ENCODE measurements at places on chromosomes 13 and 19.
A peak's percentile ranks its signal among the peaks of the same experiment; 100 is the strongest.

DNA sequence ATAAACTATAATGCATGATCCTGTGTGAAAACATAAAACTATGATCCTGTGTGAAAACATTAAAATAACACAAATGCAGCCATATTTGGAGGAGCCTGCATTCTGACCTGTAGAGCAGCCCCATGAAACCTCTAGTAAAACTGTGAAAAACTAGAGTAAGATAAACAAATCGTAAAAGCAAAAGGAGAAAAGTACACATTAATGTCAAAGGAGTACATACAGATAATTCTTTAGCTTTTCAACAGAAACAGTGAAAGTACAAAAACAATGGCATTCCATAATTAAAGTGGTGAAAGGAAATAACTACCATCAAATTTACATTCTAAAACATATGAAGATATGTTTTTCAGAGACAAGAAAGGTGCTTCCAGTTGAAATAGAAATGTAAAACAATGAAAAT lies 1267.2 kb downstream of the SLITRK1 start:
- DNase-seq, result no peak

GRCh38 chr13:48018637-48019036 lies 17.6 kb upstream of the SUCLA2 start:
- DNase-seq, result no peak

- DNase-seq, result no peak
Measured at GRCh38 chr19:35861640-35862160, 5.0 kb downstream of the KIRREL2 start.

- no peak for DNase-seq
Measured at GRCh38 chr19:39308531-39309304, 11.9 kb downstream of the LRFN1 start.

GRCh38 chr13:40345654-40346372 lies 320.6 kb downstream of the FOXO1 start:
- no peak for DNase-seq

DNA sequence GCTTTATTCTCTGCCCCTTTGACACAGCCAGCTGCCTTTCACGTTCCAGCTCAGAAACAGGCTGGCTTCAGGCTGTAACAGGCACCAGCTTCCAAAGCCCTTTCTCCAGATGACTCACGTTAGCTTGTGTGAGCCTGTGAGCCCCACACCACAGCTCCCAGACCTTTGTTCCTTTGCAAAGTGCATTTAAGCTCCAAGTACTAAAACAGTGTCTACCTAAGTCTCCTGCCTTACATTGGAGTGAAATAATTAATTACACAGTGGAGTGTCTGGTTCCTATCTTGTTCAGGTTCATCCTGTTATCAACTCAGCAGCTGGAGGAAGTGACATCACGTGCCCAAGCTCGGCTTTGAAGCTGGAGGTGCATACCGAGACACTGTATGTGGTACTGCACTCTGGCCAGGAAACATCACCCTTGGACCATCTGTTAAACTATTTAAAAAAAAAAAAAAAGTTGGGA lies 475.8 kb downstream of the FOXO1 start:
- peak; percentile 50 for DNase-seq

DNA sequence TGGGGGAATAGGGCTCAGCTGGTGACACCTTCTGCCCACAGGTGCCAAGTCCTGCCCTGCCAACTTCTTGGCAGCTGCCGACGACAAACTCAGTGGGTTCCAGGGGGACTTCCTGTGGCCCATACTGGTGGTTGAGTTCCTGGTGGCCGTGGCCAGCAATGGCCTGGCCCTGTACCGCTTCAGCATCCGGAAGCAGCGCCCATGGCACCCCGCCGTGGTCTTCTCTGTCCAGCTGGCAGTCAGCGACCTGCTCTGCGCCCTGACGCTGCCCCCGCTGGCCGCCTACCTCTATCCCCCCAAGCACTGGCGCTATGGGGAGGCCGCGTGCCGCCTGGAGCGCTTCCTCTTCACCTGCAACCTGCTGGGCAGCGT lies 2.1 kb downstream of the P2RY11 start:
- DNase-seq, result no peak

DNA sequence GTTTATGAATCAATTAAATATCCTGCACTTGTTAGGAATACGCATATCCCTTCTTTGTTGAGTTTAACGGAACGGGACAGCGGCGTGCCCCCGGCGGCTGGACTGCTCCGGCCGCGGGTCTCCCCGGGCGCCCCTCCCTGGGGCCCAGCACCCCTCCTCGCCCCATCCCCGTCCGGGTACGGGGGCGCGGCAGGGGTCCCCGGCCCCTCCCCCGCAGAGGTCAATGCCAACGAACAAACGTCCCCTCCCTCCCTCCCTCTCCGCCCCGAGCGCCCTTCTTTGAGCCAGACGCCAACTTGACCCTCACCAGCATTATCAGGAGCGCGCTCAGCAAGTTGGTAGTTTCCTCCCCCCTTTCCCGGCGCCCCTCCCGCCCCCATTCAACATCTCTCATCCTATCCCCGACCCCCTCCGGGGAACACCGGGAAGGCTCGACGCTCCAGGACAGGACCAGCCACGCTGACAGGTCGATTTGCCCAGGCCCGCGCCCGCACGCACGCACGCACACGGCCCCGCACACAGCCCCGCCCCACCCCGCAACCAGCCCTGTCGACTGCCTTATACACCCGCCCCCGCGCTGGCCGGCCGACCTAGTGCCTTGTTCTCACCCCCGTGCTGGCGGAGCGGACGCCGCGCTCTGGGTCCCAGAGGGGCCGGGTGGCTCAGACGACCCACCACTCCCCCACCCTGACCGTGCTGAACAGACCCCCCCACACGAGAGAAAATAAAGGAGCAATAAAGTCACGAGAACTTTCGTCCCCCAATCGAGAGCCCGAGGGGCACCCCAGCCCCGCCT lies 5.0 kb downstream of the LYL1 start:
- no peak for DNase-seq

- no peak for DNase-seq
Measured at GRCh38 chr19:3983936-3984583, 1.2 kb downstream of the EEF2 start.
